ENCODE measurements at places on chromosomes 2 and 18.

GRCh38 chr2:207869784-207870778, 100.4 kb upstream of the FZD5 start:
- no peak for DNase-seq

DNA sequence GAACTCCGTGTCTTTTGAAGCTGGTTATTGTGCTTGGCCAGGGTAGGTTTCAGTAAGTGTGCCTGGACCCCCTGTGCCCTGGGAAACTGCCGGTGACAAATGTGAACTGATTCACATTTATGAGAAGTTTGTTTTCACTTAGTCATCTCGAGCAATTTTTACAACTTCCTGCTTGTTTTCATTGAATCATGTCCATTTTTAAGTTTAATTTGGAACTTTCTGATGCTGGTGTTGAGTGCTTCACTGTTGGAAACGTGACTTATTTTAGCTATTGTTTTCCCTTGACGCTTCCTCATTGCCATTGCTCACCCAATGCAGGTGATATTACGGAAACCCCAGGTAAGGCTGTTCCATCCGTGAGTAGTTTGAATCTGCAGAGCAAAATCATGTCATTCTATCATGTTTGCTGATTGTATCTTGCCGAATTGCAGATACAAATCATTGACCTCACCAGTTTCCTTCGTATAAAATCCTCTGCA, 97.2 kb downstream of the RTN4 start:
- no peak for DNase-seq

- no peak for DNase-seq
Observed at GRCh38 chr2:72118951-72119350, 28.7 kb downstream of the CYP26B1 start.

GRCh38 chr2:128668946-128669345, 350.3 kb upstream of the HS6ST1 start:
- DNase-seq, result no peak

DNA sequence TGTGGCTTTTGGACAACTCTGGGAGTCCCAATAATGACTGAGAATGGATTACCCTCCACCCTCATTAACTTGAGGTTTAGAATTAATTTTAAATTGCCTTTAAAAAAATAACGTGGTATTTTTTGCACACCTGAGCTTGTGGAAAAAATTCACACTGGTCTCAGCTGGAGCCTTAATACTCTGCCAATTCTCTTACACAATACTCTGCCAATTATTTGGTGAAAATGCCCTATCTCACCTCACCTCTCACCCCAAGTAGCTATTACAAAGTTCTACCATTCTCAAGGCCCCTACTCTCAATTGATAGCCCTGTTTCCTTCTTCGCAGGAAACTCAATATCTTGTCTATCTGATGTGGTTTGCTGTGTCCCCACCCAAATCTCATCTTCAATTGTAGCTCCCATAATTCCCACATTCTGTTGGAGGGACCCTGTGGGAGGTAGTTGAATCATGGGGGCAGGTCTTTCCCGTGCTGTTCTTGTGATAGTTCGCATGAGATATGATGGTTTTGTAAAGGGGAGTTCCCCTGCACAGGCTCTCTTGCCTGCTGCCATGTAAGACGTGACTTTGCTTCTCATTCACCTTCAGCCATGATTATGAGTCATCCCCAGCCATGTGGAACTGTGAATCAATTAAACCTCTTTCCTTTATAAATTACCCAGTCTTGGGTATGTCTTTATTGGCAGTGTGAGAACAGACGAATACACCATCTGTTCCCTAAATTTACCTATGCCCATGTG, 27.4 kb upstream of the C2orf69 start:
- DNase-seq, result no peak

DNA sequence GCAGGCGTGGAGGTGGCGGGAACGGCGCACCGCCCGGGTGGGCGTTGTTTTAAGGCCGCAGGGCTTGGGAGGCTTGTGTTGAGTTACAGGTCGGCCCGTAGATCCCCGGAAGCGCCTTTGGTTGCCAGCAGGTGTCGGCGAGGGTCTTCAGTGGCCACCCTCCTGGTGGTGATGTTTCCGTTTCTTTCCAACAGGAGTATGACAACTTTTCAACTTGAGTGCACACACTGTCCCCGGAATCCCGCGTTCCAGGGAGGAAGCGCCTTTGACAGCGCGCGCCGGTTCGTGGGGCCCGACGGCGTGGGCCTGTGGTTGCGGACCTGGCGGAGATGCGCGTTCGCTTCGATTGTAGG, 1.0 kb upstream of the HDAC4 start:
- no peak for DNase-seq

DNA sequence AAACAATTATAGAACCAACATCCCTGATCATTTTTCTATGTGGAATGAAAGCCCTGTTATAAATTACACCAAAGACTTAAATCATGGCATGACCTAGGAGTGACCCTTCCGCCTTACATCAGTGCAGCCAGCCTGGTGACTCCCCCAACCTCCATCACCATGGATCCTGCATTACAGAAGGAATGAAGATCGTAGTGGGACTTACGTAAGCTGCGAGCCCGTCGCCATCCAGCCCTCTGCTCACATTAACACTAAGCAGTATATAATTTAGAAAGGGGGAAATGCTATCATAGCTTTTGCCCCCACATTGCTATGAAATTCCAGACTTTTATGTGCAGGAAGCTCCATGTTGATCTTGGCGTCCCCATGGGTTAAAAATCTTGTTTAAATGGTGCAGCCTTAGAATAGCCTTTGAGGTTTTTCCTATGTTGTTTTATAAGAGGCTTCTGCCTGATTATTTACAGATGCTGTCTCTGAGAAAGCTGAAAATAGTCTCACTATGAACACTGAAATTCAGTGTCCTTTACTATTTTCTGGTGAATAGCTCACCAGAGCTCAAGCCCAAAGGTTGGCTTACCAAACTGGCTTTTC, 76.3 kb downstream of the COLEC12 start:
- no peak for DNase-seq

DNA sequence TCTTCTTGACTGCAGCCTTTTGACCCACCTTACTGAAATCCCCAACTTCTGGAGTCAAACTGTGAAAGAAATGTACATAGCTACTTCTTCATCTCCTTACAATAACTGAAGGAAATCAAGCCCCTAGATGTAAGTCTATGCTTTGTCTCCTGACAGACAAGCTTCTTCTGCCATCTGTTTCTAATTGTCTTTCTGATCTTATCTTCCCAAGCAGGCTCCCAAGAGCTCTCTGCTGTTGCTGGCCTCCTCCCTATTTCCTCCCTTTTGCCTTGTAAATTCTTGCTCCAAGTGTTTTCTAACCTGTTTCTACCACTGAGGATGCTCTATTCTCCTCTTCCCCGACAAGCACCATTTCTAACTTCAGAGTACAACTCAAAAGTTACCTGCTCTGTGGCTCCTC, 77.4 kb upstream of the OSR1 start:
- DNase-seq, result no peak

GRCh38 chr2:1687254-1687653, 57.1 kb downstream of the PXDN start:
- DNase-seq, result no peak

DNA sequence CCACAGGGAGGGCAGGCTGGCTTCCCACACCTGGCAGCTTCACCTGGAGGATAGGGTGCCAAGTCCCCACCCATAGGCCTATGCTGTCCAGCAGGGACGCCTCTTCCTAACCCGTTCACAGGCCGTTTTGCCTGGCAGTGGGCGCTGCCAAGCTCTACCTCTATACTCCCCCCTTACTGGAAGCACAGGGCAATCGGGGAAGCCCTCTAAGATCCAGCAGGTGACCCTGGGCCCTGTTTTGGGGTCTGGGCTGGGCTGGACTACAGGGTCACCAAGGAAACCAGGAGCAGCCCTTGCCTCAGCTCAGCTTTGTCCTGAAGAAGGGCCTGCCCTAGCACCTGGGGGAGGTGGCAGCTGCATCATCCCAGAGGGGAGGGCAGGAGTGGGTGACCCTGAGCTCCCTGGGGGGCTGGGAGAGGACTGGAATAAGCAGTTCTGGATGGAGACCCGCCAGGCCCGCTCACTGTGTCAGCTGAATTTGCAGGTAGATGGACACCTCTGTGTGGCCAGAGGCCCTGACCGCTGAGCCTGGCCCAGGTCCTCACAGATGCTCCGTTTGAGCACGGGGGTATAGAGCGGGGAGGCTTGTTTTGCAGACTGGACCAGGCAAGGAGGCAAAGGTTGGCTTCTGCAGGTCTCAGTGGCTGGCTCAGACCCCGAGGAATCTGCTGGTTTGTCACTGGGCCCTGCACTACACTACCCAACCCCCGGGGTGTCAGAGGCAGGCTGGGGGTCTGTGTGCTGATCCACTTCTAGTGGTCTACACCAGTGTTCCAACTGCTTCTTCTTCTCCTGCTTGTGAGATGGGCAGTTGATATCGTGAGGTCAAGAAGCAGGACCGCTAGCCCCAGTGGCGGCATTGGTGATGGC, 163.1 kb downstream of the ASB1 start:
- DNase-seq, result no peak

GRCh38 chr2:44840503-44840850, 101.0 kb upstream of the SIX3 start:
- DNase-seq, result no peak

DNA sequence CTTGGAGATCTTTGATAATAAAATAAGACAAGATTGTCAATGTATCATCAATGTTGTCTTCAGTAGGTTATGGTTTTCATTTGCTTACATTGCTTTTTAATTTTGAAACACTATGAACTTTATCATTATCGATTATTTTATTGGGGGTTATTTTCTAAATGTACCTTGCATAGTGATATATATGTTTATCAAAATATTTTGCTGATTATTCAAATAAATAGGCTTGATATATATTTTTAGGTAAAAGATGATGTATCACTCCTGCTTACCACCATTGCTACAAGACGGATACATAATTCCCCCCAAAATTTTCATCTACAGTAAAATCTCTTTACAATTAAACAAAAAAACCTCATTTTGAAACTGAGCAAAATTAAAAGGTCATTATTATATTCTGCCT, 293.8 kb downstream of the SUCLG1 start:
- no peak for DNase-seq

- DNase-seq, result no peak
Observed at GRCh38 chr18:74292541-74292858, 737 bp upstream of the CYB5A start.

- no peak for DNase-seq
Observed at GRCh38 chr2:53188851-53189510, 578.6 kb upstream of the CHAC2 start.

DNA sequence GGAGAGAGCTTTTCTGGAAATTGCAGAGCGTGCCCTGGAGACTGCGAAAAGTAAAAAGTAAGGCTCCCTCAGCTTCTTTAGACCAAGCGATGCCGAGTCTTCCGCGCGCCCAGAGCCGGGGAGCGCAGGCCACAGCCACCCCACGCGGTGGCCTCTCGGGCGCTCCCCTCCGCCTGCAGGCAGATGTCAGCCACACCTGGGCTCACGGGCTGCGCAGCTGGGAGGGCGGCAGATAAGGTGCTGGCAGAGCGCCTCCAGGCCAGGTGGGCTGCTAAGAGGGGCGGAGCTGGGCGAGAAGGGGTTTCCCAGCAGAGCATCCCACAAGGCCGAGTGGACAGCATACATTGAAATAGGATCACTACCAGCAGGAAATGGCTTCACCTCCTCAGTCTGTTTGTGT, 81.7 kb downstream of the ARHGEF4 start:
- DNase-seq, result no peak

All from stimulated activated CD8-positive, alpha-beta memory T cell treated with anti-CD3 and anti-CD28 coated beads, Interleukin-4, amount 100 ng/mL, for 24 hours (primary cell).